Gastrocnemius medialis (tissue), 4 donors: ENCODE measurements at places on chromosomes 7 and 10. TPM values are rescaled to one million over a fixed set of nuclear protein-coding genes. Genes with fewer than 3 reads are reported as not detected.

DNA sequence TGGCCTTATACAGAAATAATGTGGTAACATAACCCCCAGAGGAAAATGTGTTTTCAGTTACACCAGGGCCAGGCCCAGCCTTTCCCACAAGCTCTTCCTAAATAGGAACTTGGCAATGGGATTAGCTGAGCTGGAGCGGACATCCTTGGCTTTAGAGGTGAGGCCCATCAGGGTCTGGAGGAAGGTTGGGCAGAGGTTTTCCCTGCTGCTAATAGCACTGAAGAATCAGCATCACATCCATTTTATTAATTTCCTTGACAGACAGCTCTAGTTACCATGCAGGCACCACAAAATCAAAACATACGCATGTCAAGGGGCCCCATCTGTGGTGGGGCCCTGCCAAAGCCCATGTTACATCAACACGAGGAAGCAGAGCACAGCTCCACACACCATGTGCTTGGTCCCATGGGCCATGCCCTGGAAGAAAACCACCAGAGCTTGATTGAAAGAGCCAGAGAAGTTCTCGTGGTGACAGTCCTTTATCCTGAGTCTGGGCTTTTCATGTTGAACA is 566.6 kb downstream of the KCNMA1 start:
- H3K27me3 ChIP-seq: no peaks in the 10 kb centered on the region
- no peak overlapping the region for H3K4me3 ChIP-seq
- H3K36me3 ChIP-seq: peaks cover 20% of the 10 kb centered on the region
- DNase-seq: peak; percentile 55
- no peaks in the 10 kb centered on the region for H3K4me1 ChIP-seq

DNA sequence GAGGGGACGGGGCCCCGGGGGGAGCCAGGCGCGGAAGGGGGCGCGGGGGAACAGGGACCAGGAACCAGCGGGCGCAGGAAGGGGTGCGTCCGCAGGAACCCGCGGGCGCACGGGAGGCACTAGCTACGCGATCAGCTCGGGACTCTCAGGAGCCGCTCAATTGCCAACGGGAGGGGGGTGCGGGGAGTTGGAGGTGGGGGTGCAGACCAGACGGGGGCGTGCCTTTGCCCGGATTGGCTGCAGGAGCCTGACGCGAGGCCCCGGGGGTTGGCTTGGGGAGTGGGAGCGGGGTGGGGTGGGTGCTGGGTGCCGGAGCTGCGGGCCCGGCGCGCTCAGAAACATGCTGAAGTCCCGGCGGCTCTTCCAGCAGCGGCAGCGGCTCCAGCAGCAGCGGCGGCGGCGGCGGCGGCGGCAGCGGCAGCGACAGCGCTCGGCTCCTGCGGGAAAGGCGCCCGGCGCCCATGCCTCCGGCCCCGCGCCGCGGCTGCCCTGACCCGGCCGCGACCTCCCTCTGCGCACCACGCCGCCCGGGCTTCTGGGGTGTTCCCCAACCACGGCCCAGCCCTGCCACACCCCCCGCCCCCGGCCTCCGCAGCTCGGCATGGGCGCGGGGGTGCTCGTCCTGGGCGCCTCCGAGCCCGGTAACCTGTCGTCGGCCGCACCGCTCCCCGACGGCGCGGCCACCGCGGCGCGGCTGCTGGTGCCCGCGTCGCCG is at the start of gene ADRB1:
TSS of gene ADRB1 (plus strand) at position 335 of the 715 bp plus-strand sequence. CDS start at position 602, 267 bp downstream.
- peak; percentile 61 for DNase-seq
- H3K27ac ChIP-seq: no peak within 1 kb of the TSS
- H3K27me3 ChIP-seq: peaks cover 11% of the 10 kb centered on the region
- no peaks in the 10 kb centered on the region for H3K36me3 ChIP-seq
- H3K4me1 ChIP-seq: peaks cover 6% of the 10 kb centered on the region

- no peak overlapping the region for H3K4me3 ChIP-seq
- no peak overlapping the region for H3K27ac ChIP-seq
- peaks cover 25% of the 10 kb centered on the region for H3K36me3 ChIP-seq
- no peaks in the 10 kb centered on the region for H3K27me3 ChIP-seq
- H3K4me1 ChIP-seq: peaks cover 3% of the 10 kb centered on the region
- no peak for DNase-seq
Measured at GRCh38 chr10:114868870-114869519, 47.4 kb downstream of the FHIP2A start.

- no peak for DNase-seq
- H3K36me3 ChIP-seq: no peaks in the 10 kb centered on the region
- peak overlapping the region; percentile 61 for H3K27ac ChIP-seq
Measured at GRCh38 chr10:99977916-99978315, 31.8 kb downstream of the DNMBP start.

GRCh38 chr7:26398756-26399509 is 107.3 kb downstream of the SNX10 start:
- no peaks in the 10 kb centered on the region for H3K36me3 ChIP-seq
- no peaks in the 10 kb centered on the region for H3K27me3 ChIP-seq
- no peak for DNase-seq

DNA sequence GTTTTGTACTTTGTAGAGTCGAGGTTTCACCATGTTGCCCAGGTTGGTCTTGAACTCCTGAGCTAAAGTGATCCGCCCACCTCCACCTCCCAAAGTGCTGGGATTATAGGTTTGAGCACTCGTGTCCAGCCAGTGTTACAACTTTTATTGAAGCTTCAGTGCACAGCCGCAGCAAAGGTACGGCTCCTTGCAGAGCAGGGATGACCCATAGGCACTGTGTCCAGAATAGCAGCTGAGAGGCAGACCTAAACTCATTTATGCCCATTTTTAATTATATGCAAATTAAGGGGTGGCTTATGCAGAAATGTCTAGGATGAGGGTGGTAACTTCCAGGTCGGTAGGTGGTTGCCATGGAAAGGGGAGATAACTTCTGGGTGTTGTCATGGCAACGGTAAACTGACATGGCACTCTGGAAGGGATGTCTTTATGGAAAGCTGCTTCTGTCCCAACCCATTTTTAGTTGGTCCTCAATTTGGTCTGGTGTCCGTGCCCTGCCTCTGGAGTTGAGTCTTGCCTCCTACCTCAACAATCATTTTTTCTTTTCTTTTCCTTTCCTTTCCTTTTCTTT is 22.7 kb downstream of the NYAP1 start:
- no peak overlapping the region for H3K4me3 ChIP-seq
- no peaks in the 10 kb centered on the region for H3K4me1 ChIP-seq
- no peak overlapping the region for H3K27ac ChIP-seq
- no peak for DNase-seq

GRCh38 chr10:60444494-60445064 is 54.9 kb upstream of the ANK3 start:
- no peak for DNase-seq
- H3K4me3 ChIP-seq: no peak overlapping the region

GRCh38 chr7:32204361-32205018 is 134.3 kb upstream of the PDE1C start:
- H3K4me1 ChIP-seq: no peaks in the 10 kb centered on the region
- H3K27ac ChIP-seq: no peak overlapping the region
- H3K27me3 ChIP-seq: no peaks in the 10 kb centered on the region
- no peak overlapping the region for H3K4me3 ChIP-seq
- DNase-seq: no peak
- H3K36me3 ChIP-seq: no peaks in the 10 kb centered on the region

DNA sequence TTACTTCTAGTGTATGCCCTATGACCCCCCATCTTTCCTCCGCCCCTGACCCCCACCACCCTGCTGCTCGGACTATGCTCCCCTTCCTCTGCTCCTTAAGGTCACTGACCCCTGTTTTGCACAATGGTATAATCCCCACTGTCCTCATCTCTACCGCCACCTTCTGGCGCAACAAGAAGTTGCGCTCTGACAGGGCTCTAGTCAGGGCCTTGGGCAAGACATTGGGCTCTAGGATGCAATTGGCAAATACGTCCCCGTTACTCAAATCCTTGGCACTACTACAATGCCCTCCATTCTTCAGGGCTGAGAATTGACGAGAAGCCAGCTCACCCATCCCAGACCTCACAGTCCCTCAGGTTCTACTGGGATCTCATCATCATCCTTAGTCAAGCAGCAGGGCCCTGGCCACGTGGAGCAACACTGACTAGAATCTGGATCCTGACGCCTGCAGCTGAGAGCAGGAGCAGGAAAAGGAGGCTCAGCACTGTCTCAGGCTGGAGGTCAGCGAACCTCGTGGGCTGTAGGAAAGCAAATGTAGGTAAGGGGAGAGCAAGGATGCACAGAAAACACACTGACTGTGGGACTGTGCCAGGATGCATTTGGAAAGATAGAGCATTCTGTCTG is 10.6 kb downstream of the LRIT2 start:
- no peak overlapping the region for H3K27ac ChIP-seq
- H3K36me3 ChIP-seq: no peaks in the 10 kb centered on the region
- H3K4me1 ChIP-seq: no peaks in the 10 kb centered on the region
- DNase-seq: no peak
- no peak overlapping the region for H3K4me3 ChIP-seq
- no peaks in the 10 kb centered on the region for H3K27me3 ChIP-seq

DNA sequence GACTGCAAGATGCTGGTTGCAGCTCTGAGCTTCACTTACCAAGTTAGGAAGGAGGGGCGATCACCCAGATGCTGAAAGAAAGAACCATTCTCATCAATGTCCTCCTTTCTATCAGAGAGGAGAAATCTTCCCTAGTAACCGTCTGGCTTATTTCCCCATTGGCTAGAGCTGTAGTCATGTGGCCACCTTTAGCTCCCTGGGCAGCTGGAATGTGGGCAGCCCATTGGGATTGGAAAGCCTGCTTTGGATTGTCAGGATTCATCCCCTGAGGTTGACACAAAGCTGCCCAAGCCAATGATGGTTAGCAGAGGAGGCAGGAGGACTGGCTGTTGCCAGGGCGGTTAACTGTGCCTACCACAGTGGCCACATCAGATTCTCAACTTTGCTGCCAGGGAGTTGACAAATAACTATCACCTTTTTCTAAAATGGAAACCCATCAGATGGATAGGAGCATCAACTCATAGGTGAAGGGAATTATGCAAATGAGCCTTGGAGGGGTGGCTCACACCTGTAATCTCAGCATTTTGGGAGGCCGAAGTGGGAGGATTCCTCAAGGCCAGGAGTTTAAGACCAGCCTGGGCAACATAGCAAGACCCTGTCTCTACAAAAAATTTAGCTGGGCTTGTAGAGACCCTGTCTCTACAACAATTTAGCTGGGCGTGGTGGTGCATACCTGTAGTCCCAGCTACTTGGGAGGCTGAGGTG is 206.4 kb upstream of the GALNT17 start:
- H3K4me3 ChIP-seq: no peak overlapping the region
- H3K4me1 ChIP-seq: no peaks in the 10 kb centered on the region
- no peaks in the 10 kb centered on the region for H3K36me3 ChIP-seq
- H3K27ac ChIP-seq: no peak overlapping the region
- no peaks in the 10 kb centered on the region for H3K27me3 ChIP-seq

DNA sequence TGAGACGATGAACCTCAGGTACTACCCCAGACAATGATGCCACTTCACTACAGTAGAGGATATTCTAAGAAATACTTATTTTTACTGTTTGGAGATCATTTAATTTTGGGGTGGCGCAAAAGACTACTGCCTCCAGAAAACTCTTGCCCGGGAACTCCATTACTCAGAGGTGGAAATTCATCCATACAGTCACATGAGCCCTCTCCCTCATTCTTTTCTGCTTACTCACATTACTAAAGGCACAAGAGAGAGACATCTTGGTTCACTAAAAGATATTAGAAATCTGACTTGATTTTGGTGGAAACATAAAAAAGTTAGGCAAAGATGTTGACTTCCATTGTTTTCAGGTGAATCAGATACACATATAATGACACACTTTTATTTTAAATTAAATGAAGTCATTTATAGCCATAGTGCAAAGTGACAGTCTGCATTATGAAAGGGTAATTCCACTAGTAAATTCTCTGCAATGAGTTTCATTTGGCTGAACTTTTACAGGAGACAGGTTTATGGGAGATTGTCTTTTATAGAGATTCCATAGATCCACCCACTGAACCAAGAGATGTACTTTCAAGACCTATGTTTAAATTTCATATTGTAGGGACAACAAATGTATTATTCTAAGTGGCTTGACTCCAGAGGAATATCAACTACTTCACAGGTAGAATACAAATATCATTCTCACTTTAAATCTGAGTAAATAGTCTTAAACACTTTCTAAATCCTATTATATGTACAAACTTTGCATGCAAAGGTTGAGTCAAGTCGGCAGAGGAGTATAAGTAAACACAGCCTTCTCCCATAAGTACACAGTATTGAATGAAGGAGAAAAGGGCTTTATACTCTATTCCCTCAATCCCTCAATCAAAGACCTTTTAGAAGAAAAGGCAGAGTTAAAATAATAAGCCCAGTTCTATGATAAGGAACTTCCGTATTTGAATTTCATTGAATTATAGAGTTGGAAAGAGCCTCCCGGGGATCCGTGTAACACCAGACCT is 18.8 kb downstream of the NEBL start:
- no peak for DNase-seq
- H3K36me3 ChIP-seq: no peaks in the 10 kb centered on the region
- no peaks in the 10 kb centered on the region for H3K4me1 ChIP-seq
- H3K4me3 ChIP-seq: no peak overlapping the region

- DNase-seq: no peak
- H3K36me3 ChIP-seq: no peaks in the 10 kb centered on the region
- H3K4me3 ChIP-seq: no peak overlapping the region
- H3K4me1 ChIP-seq: no peaks in the 10 kb centered on the region
- no peak overlapping the region for H3K27ac ChIP-seq
- no peaks in the 10 kb centered on the region for H3K27me3 ChIP-seq
Measured at GRCh38 chr10:14573666-14574261, 200.9 kb downstream of the FAM107B start.

DNA sequence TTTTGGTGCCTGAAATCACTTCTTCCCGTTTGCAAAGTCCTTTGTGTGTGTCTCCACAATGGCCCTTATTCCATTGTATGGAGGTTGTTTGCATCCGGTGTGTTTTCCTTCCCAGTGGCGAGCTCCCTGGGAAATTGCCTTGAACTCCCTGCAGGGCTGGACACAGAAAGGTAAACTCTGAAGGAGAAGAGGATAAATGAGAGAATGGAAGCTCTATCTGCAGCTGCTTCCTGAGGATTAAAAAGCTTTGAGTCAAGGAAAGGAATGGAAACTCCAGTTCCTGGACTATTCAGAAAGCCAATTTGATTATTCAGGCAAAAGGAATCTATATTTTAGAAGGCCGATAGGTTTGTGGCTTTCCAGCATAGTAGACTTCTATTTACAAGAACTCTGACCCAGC is 4.4 kb upstream of the GRK5 start:
- DNase-seq: no peak
- no peaks in the 10 kb centered on the region for H3K27me3 ChIP-seq
- H3K36me3 ChIP-seq: no peaks in the 10 kb centered on the region
- H3K4me1 ChIP-seq: peaks cover under 1% of the 10 kb centered on the region

Gene MMD2
- total RNA-seq: not detected

Gene EPHB4
- 16.2 TPM for total RNA-seq

Gene LDB3
- total RNA-seq: 174 TPM

Gene CHAT
- total RNA-seq: not detected

Gene LOXL4
- total RNA-seq: 4.2 TPM
